Retinal pigment epithelial cell (primary cell): ENCODE measurements at places on chromosomes 11 and 22.

GRCh38 chr11:17753641-17754040, 19.1 kb downstream of the KCNC1 start:
- DNase-seq = no peak

DNA sequence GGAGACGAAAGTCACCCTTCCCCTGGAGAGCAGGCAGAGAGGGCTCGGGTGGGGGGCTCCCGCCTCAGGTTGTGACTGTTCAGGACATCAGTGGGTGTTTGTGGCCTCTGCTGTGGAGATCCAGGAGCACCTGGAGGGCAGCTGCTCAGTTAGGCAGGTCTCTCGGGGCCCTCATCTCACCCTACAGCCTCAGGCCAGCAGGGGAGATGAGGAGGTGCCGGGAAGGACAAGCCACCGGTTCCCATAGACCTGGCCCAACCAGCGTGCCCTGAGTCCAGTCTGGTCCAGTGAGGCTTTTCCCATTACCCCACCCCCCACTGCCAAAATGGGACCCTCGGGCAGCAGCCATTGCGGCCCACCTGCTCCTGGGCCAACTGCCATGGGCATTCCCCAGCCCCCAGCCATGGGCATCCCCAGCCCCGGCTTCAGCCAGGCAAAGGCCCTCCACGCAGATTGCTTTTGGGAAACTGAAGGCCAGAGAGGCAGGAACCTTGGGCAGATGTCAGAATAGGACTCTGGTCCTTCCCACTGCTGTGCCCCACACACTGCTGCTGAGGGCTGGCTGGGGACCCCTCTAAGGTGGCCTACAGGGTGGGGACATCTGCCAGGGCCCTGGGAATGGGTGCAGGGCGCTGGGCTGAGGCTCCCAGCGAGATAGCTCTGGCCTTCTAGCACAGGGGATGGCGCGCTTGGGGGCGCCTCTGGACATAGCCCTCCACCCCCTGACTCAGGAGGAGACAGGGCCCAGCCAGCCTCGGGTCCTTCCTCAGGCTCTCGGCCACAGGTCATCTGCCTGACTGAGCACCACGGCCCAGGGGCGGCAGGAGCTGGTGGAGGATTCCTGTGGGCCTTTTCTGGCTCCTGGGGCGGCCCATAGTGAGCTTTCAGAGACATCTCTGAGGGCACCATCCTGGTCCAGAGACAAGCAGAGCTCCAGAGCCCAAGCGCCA, 4.8 kb downstream of the PIM3 start:
- no peak for DNase-seq

DNA sequence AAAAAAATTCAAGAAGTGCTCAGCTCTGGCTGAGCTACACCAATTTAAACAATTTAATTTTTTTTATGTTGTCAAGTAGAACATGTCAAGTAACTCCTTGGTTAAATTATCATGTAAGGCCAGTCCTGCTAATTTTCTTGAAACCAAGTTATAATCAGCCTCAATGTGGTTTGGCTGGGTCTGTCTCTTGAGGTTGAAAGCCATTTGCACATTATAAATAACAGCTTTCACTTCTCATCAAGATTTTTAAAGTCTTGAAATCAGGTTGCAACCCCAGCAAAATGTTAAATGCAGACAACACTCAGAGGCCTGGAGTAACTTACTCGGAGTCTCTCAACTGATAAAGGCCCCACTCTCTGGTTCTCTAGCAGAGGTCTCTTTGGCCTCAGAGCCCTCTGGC, 324.4 kb downstream of the BRD1 start:
- no peak for DNase-seq

- DNase-seq = no peak
Observed at GRCh38 chr11:125935056-125935455, 10.8 kb upstream of the VSIG10L2 start.

- DNase-seq = no peak
Observed at GRCh38 chr11:110526323-110526722, 96.6 kb downstream of the FDX1 start.

GRCh38 chr11:20962581-20962980, 293.2 kb downstream of the NELL1 start:
- no peak for DNase-seq

- DNase-seq = no peak
Observed at GRCh38 chr11:96111308-96111707, 187.4 kb upstream of the MTMR2 start.

DNA sequence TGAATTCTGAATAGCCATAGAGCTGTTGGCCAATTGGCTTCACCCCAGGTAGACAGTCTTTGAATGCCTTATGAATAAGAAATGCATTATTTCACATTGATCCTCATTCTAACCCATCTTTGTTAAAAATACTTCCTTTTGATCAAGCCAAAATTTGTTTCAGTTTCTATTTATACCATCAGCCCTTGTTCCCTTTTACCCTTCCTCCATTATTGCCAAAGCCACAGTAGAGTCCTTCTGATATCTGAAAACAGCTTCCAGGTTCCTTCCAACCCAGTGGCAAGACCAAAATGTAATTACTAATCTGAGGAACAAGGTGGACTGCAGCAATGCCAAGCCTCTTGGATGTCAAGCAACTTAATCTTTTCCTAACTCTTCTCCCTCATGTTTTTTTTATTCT, 458.8 kb downstream of the BUD13 start:
- DNase-seq = no peak

- no peak for DNase-seq
Observed at GRCh38 chr22:29470159-29470855, 9.7 kb upstream of the NEFH start.

- no peak for DNase-seq
Observed at GRCh38 chr11:92284558-92284957, 59.9 kb downstream of the FAT3 start.
